Activated gamma-delta T cell (primary cell): ENCODE measurements at places on chromosomes 4 and X.

GRCh38 chr4:130563185-130563888 lies 1467.4 kb downstream of the C4orf33 start:
- DNase-seq = no peak

DNA sequence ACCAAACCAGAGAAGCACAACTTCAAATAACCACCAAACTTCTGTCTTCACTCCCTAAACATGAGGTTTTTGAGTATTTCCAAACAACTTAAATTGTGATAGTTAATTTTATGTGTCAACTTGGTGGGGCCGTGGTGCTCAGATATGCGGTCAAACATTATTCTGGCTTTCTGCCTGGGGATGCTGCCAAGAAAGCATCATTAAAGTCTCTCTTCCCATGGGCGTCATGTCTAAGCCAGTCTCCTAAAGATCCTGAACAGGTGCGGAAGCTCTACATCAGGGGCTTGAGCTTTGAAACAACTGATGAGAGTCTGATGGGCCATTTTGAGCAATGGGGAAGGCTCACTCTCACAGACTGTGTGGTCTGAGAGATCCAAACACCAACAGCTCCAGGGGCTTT lies 24.1 kb upstream of the SOD3 start:
- DNase-seq = no peak

- no peak for DNase-seq
These were observed 411.9 kb downstream of the SPOCK3 start for GRCh38 chr4:166822386-166822785.

GRCh38 chr4:185179488-185179887 lies 24.3 kb downstream of the CFAP97 start:
- DNase-seq = no peak

GRCh38 chr4:85154591-85154990 lies 188.1 kb upstream of the WDFY3 start:
- no peak for DNase-seq

DNA sequence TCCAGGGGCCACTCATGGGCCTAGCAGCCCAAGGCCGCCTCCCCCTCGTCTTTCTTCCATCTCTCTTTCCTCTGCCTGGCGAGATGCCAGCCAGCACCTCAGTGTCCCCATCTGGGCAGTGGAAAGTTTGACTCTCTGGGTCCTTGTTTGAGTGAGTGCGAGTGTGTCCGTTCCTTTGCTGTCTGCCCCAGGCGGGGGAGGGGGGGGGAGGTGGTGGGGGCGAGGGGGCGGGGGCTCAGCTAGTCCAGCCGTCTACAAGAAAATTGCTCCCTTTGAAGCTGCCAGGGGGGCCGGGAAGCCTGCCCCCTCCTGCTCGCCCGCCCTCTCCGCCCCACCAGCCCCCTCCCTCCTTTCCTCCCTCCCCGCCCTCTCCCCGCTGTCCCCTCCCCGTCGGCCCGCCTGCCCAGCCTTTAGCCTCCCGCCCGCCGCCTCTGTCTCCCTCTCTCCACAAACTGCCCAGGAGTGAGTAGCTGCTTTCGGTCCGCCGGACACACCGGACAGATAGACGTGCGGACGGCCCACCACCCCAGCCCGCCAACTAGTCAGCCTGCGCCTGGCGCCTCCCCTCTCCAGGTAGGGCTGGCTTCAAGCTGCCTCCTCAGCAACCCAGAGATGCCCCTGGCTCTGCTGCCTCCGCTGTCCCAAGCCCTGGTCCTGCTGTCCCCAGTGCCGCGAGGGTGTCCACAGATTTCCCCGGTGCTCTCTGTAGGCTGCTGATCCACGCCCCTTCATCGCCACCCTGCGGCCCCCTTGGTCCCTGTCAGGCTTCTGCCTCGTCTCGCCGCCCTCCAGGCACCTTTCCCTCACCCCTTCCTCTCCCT lies at the start of gene BGN:
TSS of gene BGN (plus strand) at position 440 of the 821 bp plus-strand sequence. CDS start 9,652 bp downstream, outside the sequence.
- DNase-seq = no peak

DNA sequence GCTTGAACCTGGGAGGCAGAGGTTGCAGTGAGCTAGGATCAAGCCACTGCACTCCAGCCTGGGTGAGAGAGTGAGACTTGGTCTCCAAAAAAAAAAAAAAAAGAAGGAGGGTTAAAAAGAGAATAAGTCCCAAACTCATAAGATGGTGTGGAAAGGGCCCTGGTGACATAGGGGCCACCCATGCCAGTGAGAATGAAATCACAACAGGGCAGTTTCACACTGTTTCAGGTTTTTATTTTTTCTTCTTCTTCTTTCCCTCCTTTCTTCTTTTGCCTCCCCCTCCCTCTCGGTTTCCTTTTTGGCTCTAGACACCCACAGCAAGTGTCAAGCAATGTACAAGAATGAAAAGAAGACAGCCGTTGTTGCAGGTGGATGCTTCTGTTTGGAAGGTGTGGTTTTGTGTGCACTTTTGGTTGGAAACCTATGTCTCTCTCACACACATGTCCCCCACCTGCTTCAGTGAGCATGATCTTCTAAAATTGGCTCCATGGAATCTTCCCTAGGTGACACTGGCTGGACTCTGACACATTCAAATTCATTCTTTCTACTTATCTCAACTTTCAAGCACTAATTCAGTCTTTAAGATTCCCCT lies 14.4 kb upstream of the TLR8 start:
- no peak for DNase-seq

GRCh38 chr4:27692158-27692557 lies 831.5 kb downstream of the STIM2 start:
- DNase-seq = no peak

- no peak for DNase-seq
These were observed 97.7 kb downstream of the MANBA start for GRCh38 chr4:102663073-102663472.
